Skin of body (tissue), 3 donors: ENCODE measurements at places on chromosomes 7 and 10.
A peak's percentile ranks its signal among the peaks of the same experiment; 100 is the strongest.

DNA sequence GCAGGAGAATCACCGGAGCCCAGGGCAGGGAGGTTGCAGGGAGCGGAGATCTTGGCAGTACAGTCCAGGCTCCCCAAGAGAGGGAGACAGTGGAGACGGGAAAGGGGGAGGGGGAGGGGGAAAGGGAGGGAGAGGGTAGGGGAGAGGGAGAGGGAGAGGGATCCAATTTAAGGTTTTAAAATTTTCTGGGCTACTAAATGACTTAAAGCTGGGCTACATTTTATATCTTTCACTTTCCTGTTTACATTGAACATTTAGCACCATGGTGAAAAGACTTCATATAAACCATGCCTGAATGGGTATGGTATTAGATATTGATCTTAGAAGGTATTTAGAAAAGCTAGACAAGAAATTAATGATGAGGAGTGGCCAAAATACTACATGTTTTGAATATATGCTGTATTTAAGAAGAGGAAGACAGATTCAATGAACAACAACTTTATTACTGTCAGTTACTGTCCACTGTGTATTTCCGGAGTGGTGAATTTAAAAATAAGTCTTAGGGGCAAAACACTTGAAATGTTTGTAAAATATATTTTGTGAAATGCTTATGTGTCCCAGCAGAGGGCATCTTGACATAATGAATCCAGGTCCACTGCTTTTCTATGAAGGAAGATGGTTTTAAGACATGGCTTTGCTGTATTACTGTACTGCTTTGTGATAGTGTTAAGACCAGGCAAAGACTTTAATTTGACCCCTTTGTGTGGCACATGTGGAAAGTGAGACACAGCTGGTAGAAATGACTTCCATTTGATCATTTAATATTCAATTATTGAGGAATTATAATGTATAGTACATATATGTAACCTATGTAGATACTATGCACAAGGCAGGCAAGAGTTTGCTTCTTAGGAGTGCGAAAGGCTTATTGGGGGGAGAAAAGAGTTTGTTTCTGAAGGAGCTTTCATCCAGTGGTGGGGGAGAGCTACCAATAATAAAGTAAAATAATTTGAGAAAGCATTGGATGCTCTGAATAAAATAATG lies 52.8 kb downstream of the NRF1 start:
- peak; percentile 35 for DNase-seq

GRCh38 chr10:112535531-112535951 lies 88.5 kb downstream of the VTI1A start:
- DNase-seq: no peak

GRCh38 chr7:105218215-105218614 lies 170.5 kb downstream of the SRPK2 start:
- no peak for DNase-seq

DNA sequence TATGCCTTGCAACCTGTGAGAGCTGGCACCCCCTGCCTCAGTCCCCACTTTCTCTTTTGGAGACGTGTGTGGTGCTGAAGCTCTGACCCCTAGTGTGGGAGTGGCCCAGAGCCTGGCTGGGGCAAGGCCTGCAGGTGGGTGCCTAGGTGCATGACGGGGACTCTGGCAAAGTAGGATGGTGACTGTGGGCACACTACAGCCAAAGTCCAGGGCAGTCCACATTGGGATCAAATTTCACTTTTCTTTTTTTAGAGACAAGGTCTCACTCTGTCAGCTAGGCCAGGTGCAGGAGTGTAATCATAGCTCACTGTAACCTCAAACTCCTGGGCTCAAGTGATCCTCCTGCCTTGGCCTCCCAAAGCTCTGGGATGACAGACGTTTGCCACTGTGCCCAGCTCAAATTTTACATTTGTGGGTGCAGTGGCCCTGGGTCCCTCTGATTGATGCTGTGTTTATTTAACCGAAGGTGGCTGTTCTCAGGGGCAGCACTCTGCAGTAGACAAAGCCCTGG lies 52.3 kb downstream of the NEURL1 start:
- DNase-seq: no peak

- DNase-seq: no peak
Observed at GRCh38 chr10:99521765-99522469, 10.8 kb upstream of the NKX2-3 start.

DNA sequence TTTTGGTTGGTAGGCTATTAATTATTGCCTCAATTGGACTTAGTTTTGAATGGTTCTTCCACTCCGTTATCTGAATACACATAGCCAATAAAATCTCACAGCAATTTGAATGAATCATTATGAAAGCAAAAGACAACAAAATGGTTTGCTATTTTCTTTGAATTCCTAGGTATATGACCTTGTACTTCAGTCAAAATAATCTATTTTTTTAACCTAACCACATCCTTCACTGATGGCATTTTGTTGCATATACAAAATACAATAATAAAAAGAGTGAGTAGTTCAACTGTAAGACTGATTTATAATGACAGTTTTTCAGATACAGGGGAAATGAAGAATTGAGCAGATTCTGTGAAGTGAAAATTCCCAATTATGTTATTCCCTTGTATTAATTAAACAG lies 433.1 kb downstream of the HTR7 start:
- no peak for DNase-seq
